MV-4-11 (cell line): ENCODE measurements at places on chromosomes 1 and 21.
A peak's percentile ranks its signal among the peaks of the same experiment; 100 is the strongest.

DNA sequence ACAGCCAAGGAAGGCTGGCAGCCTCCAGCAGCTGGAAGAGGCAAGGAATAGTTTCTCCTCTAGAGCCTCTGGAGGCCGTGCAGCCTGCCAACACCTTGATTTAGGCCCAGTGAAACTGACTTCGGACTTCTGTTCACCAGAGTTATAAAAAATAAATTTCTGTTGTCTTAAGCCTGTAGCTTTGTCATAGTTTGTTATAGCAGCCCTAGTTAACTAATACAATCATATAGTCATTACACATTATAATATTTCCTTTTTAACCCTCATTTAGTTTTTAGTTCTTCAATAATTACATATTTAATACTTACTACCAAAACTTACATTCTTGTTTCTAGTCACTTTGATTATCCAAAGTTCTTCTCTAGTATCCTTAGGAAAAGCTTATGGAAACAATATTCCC lies 20.3 kb downstream of the NOS1AP start:
- DNase-seq = no peak

- DNase-seq = no peak
These were observed 58.0 kb upstream of the SGIP1 start for GRCh38 chr1:66475940-66476339.

DNA sequence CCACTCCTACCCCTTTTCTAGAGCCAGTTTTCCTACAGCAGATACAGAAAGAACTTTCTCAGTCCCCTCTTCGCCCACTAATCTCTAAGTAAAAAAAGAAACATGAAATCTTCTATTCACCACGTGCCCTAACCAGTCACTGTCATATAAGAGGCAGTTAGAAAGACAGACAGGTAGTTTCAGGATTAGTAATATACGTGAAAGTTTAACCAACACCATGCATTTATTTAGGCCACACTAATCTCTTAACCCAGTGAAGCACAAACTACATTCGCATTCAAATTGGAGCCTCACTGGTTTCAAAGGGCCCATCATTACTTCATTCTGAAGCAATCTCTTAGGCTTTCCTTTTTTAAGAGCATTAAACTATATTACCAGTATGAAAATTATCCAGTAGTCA lies 10.1 kb downstream of the GPATCH2 start:
- DNase-seq = peak; percentile 8

DNA sequence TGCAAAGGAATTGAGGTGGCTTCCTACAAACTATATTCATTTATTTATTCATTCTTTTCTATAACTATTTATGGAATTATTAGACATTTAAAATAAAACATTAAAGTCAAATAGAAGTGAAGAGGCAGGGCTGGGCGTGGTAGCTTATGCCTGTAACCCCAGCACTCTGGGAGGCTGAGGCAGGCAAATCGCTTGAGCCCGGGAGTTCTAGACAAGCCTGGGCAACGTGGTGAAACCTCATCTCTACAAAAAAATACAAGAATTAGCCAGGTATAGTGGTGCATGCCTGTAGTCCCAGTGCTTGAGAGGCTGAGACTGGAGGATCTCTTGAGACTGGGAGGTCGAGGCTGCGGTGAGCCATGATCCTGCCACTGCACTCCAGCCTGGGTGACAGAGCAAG lies 23.8 kb downstream of the DNM3 start:
- no peak for DNase-seq

- DNase-seq = no peak
These were observed 11.9 kb downstream of the TSPAN2 start for GRCh38 chr1:115077286-115077983.

GRCh38 chr1:18278946-18279345 lies 171.3 kb downstream of the IGSF21 start:
- DNase-seq = no peak

GRCh38 chr1:231829332-231829731 lies 202.7 kb downstream of the DISC1 start:
- no peak for DNase-seq

GRCh38 chr1:178137238-178137637 lies 43.3 kb downstream of the RASAL2 start:
- peak; percentile 61 for DNase-seq

GRCh38 chr1:172874950-172875349 lies 175.8 kb downstream of the TNFSF18 start:
- DNase-seq = no peak

GRCh38 chr1:17739050-17739449 lies 16.1 kb upstream of the ACTL8 start:
- DNase-seq = no peak
